ENCODE measurements at places on chromosomes 11 and 22.

DNA sequence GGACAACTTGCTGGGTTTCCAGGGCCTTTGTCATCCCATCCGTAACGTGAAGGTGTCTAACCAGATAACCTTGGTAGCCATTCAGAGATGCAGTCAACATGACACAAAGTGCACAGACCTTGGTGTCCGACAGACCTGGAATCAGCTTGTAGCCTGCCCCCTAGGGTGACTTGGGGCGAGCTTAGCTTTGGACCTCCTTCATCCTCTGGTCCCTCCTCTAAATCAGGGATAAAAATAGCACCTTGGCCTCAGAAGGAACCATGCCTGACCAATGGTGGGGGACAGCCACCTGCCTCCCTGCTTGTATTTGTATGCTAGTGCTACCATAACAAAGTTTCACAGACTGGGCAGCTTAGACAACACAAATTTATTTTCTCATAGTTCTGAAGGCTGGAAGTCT lies 3.7 kb downstream of the SNRPD3 start:
- DNase-seq = no peak

DNA sequence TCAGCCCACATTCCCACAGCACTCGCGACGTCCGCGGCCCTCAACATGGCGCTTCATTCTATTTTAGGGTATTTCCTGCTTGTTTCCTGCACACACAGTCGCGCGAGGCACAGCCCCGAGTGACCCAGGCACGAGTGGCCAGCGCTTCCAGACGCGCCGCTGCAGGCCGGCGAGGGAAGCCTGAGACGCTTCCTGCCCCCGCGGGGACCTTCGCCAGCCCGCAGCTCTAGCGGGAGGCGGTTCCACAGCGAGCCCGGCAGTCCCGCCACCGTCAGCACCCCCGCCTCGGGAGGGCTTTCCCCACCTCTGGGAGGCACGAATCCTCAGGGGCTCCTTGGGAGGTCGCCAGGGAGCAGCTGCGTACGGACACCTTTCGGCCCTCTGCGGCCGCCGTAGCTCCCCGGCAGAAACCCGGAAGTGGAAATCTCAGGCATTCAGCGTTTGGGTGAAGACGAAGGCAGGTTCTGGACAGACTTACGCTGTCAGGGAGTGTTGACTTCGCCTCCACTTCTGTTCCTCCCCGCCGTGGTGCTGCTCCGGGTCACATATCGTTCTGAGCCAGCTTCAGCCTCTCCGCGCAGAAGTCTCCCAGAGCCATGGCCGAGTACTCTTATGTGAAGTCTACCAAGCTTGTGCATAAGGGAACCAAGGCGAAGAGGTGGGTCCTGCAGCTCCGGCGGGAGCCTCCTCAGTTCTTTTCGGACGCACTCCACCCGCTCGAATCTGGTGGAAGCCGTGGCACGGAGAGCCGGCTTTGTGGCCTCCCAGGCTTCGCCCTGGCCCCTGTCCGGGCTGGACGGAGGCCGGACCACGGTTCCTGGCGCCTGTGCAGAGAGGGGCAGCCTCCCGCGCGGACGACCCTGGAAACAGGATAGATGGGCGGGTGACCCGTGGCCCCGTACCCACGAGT lies 2925.9 kb upstream of the OR11H1 start:
- DNase-seq = no peak

GRCh38 chr22:26718905-26719304 lies 61.5 kb downstream of the MIAT start:
- no peak for DNase-seq

DNA sequence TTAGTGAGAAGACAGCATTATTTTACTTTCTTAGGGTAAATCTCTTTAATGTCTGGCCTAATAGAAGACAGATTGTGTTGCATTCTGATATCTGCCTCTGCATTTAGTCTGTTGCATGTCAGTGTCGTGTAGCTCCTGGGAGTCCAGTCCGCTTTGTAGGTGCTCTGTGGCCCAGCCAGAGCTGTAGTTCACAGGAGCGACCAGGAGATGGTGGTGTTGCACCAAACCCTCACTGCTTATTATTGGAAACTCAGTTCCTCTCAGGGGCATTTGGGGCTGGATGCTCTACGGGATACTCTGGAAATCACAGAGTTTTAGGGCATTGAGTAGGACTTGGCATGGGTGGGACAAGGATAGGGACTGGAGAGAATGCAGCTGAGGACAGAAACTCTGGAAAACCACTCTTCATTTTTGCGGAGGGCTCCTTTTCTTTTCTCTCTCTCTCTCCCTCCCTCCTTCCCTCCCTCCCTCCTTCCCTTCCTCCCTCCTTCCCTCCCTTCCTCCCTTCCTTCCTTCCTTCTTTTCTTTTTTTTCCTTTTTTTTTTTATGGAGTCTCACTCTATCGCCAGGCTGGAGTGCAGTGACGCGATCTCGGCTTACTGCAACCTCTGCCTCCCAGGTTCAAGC lies 21.7 kb downstream of the MIAT start:
- peak; percentile 79 for DNase-seq

DNA sequence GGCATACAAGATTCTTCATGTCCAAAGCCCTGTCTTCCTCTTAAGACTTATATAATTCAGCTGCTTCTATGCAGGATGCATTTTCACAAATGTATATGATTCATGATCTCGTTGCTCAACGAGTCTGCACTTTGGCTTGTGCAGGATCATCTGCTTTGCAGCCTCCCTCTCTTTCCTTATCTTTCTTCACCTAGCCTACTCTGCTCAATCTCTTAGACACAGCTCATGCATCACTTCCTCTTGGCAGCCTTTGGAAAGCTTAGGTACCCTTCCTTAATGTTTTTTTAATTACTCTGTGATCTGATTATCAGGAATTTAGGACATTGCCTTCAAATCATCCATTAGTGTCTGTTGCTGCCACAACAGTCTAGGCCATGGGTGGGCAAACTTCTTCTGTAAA lies 673.8 kb downstream of the NELL1 start:
- no peak for DNase-seq

DNA sequence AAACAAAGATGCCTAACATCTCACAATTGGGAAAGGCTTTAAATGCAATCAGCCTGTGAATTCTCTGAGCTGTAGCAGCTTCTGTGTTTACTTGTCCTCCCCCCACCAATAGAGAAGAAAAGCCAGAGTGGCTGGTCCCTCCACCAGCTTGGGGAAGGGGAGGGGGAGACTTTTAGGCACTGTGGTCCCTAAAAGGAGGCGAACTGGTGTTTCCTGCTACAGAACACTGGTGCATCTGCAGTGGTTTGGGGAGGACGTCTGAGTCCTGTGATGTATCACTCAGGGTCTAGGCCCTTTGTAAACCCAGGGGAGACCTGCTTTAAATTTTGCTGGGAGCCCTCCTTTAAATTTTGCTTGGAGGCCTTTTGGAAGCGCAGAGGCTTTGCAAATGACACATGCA lies 16.9 kb downstream of the TNRC6B start:
- no peak for DNase-seq

DNA sequence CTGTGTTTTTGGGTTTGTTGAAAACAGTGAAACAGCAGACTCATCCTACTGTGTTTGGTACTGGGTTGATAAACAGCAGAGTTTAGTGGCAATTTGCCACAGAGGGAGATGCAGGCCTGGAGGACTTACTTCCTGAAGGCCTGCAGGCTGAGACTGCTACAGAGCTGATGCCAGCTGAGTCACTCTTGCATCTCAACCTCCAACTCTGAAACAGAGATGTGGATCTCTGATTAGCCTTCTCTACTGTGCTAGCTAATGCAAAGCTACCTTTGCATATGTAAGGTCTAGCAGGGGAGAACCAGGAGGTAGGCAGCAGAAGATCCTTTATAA lies 14.3 kb downstream of the ATP5MG start:
- no peak for DNase-seq

Data from GM13976 (cell line).